ENCODE measurements at places on chromosomes 1 and 21.

GRCh38 chr1:7265771-7266371, 480.6 kb downstream of the CAMTA1 start:
- DNase-seq: peak; percentile 60

DNA sequence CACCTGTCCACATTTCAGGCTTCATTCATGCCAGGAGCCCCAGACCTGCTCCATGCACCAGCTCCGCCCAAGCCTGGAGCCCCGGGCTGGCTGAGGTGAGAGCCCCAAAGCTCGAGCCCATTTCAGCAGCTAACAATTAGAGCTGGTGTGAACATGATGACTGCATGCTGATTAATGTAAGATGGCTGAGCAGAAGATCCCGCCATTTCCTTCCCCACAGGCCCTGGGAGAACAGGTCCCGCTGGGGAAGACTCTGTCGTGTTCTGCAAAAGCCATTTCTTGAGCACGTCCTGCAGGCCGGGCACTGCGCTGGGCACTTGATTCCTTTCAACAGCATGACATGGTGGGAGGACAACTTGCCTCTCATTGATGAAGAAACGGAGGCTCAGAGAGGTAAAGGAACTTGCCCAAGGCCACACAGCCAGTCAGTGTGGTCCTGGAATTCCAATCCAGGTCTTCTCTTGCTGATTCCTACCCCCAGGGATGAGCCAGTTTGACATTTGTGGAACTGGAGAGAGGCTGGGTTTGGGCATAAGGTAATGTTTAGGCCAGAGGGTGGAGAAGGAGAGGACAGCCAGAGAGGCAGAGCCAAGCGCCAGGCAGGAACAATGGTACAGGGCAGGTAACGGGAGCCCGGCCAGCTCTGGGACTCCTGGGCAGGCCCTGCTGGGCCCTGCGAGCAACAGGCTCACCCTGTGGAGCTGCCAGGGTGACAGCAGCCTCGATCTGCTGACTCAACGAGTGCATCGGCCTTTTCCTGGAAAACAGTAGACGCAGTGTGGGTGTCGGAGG, 28.1 kb upstream of the EPHA2 start:
- DNase-seq: no peak

DNA sequence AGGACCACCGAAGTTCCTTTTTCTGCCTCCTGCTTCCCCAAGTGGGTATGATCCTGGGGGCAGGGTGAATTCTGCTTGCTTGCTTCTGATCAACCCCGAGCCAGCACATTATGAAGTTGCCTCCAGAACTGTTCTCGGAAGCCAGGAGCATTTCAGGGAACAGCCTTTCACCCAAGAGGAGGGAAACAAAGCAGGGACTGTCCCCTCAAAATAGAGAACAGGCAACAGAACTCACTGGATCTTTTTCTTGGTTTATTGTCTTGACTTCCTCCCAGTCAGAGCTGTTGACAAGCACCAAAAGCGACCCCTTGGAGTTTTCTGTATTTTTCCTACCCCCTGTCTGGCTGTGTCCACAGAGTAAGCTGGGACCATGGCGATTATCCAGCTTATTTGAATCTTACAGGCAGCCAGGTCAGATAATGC, 258.3 kb upstream of the SGIP1 start:
- DNase-seq: no peak

- no peak for DNase-seq
Measured at GRCh38 chr1:18808550-18808949, 50.9 kb downstream of the TAS1R2 start.

- DNase-seq: no peak
Measured at GRCh38 chr1:222416001-222416791, 131.7 kb downstream of the HHIPL2 start.
